Activated CD8-positive, alpha-beta memory T cell treated with anti-CD3 and anti-CD28 coated beads for 48 hours (primary cell): ENCODE measurements at places on chromosomes 16 and 17.

- DNase-seq, result no peak
These were observed 742.8 kb upstream of the SOX9 start for GRCh38 chr17:71378036-71378435.

GRCh38 chr17:44318077-44318892, 6.3 kb downstream of the SLC25A39 start:
- no peak for DNase-seq

DNA sequence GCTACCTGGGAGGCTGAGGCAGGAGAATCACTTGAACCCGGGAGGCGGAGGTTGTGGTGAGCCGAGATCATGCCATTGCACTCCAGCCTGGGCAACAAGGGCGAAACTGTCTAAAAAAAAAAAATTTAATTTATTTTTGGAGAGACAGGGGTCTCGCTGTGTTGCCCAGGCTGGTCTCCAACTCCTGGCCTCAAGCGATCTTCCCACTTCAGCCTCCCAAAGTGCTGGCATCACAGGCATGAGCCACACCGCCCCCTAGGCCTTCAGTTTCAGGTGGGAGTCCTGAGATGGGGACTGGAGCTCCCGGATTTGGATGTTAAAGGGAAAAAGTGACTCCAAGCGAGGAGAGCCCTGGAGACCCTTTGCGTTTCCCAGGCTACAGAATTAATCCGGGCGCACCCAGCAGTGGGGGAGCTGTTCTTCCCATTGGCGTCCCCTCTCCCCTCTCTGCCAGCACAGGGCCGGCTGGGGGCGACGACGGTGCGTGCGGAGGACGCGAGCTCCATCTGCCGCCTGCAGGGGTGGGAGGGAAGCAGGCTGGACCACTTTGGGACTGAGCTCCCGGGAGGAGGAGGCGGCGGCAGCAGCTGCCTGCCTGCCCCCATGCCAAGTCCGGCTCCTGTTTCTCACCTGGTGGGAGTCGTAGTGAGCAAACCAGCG, 49.3 kb upstream of the USP7 start:
- no peak for DNase-seq

GRCh38 chr17:40451420-40451819, 8.2 kb downstream of the IGFBP4 start:
- DNase-seq, result no peak

- no peak for DNase-seq
These were observed 22.1 kb downstream of the TRIM25 start for GRCh38 chr17:56891751-56892150.

GRCh38 chr17:2841606-2842005, 45.4 kb downstream of the RAP1GAP2 start:
- DNase-seq, result no peak

- DNase-seq, result no peak
These were observed 10.8 kb downstream of the MYBBP1A start for GRCh38 chr17:4544135-4544950.

DNA sequence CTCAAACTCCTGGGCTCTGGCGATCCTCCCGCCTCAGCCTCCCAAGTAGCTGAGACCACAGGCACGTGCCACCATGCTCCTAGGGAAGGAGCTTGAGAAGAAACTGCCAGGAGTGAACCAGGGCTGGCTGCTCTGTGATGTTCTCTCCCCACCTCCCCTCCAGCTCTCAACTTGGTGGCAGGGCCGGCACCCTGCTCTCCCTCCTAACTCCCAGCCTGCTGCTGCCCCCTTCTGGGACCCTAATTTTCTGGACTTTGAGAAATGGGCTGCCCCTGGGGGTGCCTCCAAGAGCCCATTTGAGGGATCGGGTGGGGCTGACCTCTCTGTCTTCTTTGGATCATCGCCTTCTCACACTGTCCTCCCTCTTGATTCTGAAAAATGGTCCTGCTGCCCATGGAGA, 14.9 kb upstream of the STAT3 start:
- peak; percentile 25 for DNase-seq
